ENCODE measurements at places on chromosomes 6 and 20. TPM values are rescaled to one million over a fixed set of nuclear protein-coding genes. Genes with fewer than 3 reads are reported as not detected.

DNA sequence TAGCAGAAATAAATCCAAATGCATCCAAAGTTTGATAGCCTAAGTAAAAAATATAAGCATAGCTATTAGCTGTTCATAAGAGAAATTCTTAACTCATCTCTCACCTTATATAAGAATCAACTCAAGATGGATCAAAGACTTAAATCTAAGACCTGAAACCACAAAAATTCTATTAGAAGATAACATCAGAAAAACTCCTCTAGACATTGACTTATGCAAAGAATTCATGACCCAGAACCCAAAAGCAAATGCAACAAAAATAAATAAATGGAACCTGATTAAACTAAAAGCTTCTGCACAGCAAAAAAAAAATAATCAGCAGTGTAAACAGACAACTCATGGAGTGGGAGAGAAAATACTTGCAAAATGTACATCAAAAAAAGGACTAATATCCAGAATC is 184.3 kb downstream of the TFAP2A start:
- DNase-seq, result no peak

DNA sequence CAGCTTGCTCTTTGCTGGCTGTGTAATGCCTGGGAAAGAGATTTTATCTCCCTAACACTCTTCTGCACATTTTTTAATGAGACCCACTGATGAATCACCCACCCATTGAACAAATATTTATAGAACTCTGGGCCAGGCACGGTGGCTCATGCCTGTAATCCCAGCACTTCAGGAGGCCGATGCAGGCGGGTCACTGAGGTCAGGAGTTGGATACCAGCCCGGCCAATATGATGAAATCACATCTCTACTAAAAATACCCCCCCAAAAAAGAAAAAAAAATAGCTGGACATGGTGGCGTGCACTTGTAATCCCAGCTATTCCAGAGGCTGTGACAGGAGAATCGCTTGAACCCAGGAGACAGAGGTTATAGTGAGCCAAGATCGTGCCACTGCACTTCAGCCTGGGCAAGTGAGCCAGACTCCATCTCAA is 82.1 kb upstream of the SIRPA start:
- DNase-seq, result peak; percentile 64

DNA sequence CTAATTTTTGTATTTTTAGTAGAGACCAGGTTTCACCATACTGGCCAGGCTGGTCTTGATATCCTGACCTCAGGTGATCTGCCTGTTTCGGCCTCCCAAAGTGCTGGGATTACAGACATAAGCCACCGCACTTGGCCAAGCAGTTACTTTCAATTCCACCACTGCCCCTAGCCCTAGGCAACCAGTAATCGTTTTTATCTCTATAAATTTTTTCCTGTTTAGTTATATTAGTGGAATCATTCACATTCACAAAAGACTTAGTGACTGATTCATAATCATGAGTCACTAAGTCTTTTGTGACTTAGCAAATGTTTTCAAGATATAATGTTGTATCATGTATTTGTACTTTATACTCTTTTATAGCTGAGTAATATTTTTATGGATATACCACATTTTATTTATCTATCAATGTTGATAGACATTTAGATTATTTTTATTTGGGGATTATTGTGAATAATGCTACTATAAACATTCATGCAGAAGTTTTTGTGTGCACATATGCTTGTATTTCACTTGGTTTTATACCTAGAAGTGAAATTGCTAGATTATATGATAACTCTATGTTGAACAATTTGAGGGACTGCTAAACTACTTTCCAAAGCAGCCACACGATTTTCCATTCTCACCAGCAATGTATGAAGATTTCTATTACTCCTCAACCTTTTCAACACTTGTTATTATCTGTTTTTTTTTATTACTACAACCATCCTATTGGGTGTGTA is 421.4 kb upstream of the ID4 start:
- DNase-seq, result no peak

SPATA2 gene
- 7.3 TPM for total RNA-seq

- DNase-seq, result no peak
Measured at GRCh38 chr6:68040780-68041179, 594.3 kb upstream of the ADGRB3 start.

DEK gene
- 67.2 TPM for total RNA-seq

ZBP1 gene
- 0.26 TPM for total RNA-seq

DNA sequence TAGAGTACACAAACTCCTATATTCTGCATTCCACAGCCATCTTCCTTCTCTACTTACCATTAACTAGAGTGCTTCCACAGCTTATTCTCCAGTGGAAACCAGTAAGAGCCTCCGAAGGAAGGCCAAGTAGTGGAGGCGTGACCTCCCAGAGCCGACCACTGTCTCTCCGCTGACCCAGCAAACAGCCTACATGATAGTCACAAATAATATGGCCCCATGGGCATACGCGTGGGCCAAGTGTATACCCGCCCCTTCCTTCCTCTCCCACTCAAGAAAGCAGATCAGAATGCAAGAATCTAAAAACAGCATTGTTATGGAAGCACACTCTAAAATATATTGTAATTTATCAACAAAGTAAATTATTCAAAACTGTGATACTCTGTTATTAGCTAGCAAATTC is 526.6 kb upstream of the JARID2 start:
- DNase-seq, result no peak

- peak; percentile 80 for DNase-seq
Measured at GRCh38 chr20:59222253-59223181, 58.9 kb downstream of the ZNF831 start.

- peak; percentile 24 for DNase-seq
Measured at GRCh38 chr6:27873021-27873940, 38.9 kb downstream of the OR2B2 start.

- DNase-seq, result no peak
Measured at GRCh38 chr6:127762284-127762683, 138.6 kb downstream of the THEMIS start.

- no peak for DNase-seq
Measured at GRCh38 chr6:52946306-52946705, 36.8 kb upstream of the GSTA3 start.

DNA sequence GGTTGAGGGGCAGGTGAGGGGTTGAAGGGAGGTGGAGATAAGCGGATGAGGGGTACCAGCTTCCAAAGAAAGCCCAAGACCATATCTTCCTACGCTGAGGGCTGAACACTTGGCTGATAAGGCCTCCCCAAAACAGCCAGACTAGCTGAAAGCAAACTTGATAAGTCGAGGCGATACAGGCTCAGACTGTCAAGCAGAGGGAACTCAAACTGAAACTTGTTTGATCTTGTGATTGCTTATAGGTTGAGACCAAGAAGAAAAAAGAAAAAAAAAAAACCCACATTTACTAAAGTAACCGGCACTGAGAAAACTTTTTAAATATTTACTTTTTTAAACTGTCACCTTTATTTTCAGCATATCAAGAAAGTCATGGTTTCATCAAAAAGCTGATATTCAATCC is 73.6 kb downstream of the TRERF1 start:
- no peak for DNase-seq

DNA sequence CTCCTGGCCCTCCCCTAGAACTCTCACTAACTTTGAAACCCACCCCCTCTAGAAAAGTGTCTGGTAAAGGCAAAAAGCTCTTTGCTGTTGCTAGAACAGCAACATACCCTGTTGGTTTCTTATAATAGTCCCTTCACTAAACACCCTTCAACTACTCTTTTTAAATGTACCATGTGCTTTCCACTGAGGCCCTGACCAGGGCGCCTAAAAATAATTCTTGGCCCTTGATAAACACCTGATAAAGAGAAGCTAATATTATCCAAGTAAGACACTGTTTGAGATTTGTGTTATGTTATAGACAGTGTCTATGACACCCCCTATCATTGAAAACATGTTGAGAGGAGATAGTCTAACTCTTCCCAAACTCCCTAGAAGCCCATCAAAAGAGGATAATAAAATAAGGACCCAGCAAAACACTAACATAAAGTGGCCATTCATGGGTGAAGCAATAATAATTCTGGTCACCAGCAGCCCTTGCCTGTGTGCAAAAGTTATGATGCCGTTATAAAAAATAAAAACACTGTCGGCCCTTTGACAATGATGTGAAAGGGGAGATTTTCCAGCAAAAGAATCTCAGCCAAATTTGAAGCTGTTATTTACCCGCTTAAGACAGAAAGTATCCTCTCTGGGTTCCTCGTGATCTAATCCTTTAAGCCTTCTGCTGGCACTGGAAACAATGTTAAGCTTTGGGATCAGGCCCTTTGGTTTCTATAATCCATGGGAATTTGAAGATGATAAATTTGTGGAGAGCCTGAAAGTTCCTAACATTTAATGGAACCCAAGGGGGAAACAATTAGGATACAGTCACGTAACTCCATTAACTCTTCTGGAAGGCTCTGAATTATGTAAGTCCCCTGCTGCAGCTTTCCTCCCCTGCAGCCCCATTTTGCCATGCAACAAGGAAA is 122.6 kb upstream of the PLCB4 start:
- no peak for DNase-seq

EEF1A2 gene
- total RNA-seq, result 21.0 TPM

DNA sequence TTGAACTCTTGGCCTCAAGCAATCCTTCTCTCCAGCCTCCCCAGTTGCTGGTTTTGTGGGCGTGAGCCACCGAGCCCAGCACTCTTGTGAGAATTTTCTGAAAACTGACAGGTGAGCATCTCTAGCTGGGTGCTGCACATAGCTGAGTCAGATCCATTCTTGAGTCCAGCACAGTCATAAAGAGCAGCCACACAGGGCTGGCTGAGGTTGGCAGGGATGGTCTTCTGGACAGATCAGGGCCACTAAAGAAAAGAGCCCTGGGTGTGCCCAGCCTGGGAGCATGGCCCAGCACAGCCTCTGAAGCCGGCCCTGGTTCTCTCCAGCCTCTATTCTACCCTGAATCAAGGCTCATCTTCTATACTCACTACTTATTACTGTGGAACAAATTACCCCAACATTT is 11.5 kb downstream of the DLGAP4 start:
- DNase-seq, result no peak

GPLD1 gene
- 0.66 TPM for total RNA-seq

DNA sequence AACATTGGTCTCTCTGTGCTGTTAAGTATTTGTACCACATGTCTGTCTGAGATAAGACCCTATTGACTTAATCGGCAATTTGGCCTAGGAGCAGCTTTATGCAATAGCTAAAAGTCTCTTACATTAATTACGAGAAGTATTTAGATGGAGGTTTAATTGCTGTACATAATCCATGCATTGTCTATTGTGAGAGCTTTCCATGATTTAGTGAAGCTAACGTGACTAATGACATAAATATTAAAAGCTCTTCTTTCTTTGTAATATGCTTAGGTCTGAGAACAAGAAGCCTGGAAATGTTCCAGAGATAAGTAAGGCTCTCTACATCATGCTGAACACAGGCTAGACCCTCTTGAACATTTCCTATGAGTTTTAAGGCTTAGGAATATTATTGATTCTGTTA is 32.7 kb upstream of the FAM83B start:
- no peak for DNase-seq

- DNase-seq, result peak; percentile 85
Measured at GRCh38 chr6:148746363-148747144, at the start of gene UST. UST (plus strand) TSS chr6:148747030; CDS start chr6:148747431, 401 bp downstream.

GRCh38 chr6:137218473-137218916 is 690 bp downstream of the IFNGR1 start:
- DNase-seq, result peak; percentile 65

DNA sequence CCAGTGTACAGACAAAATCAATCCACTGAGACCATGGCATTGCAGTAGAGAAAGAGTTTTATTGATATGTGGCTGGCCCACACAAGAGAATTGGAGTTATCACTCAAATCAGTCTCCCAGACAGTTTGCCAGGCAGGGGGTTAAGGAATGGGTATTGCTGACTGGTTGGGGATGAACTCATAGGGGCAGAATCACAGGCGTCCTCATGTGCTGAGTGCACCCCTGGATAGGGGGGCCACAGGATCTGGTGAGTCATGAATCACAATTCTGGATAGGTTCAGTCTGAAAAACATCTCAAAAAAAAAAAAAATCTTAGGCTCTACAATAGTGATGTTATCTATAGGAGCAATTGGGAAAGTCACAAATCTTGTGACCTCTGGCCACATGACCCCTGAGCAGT is 29.5 kb upstream of the ILRUN start:
- no peak for DNase-seq

- DNase-seq, result no peak
Measured at GRCh38 chr6:164068527-164068926, 654.0 kb downstream of the QKI start.

DNA sequence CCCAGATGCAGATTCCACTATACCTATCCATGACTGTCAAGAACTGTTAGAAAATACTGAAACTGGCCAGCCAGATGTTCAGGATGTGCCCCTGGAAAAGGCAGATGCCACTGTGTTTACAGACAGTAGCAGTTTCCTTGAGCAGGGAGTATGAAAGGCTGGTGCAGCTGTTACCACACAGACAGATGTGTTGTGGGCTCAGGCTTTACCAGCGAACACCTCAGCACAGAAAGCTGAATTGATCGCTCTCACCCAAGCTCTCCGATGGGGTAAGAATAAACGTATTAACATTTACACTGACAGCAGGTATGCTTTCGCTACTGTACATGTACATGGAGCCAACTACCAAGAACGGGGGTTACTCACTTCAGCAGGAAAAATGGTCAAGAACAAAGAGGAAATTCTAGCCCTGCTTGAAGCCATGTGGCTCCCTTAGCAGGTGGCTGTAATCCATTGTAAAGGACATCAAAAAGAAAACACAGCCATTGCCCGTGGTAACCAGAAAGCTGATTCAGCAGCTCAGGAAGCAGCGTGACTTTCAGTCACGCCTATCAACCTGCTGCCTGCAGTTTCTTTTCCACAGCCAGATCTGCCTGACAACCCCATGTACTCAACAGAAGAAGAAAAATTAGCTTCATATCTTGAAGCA is 459.7 kb upstream of the HTR1E start:
- DNase-seq, result no peak

DNA sequence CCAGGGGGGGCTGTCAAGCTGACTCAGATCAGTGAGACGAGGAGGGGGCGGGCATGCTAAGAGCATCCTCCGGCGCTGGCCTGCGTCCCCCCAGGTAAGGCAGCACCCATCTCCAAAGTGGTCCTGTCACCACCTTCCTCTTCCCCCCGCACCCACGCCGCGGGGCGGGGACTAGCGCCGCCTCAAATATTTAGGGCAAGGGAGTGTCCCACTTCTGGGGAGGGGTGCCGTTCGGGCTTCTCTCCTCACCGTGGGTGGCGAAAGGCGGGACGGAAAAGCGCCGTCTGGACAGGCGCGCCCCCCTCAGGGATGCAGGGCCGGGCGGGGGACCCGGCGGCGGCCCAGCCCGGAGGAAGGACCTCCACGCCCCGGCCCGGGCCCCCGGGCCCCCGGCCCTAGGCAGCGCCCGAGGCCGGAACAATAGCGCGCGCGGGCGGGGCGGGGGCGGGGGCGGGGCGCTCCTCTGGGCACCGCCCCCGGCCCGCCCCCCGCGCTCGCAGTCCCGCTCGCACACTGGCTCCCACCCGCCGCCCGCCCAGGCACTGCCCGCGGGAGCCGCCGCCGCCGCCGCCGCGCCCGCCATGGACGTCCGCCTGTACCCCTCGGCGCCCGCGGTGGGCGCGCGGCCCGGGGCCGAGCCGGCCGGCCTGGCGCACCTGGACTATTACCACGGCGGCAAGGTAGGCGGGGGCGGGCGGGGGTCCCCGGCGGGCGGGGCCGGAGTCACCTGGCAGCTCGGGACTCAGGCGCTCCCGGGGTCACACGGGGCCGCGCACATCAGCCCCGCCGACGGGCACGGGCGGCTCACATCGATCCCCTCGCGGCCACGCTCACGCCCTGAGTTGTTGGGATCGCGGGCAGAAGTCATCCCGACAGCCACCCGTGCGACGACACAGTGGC is at the start of gene TOX2:
TSS of gene TOX2 (plus strand) at position 542 of the 900 bp plus-strand sequence. CDS start at position 582, 40 bp downstream.
- DNase-seq, result no peak

- no peak for DNase-seq
Measured at GRCh38 chr6:116018976-116019375, 41.7 kb downstream of the FRK start.

- DNase-seq, result no peak
Measured at GRCh38 chr20:57136734-57137133, 129.7 kb downstream of the BMP7 start.

GRCh38 chr20:44692932-44693480 is 22.2 kb upstream of the CCN5 start:
- DNase-seq, result peak; percentile 45
